ENCODE measurements at places on chromosomes 1 and 21.

GRCh38 chr1:156525071-156525501, 24.5 kb upstream of the MEF2D start:
- no peak for DNase-seq

DNA sequence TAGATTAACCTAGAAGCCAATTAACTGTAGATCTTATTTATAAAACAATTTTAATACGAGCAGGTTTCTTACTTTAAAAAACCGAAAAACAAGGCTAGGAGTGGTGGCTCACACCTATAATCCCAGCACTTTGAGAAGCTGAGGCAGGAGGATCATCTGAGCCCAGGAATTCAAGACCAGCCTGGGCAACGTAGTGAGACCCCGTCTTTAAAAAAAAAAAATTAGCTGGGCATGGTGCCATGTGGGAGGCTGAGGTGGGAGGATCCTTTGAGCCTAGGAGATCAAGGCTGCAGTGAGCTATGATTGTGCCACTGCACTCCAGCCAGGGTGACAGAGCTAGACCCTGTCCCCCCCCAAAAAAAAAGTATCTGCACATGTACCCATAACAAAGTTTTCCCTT, 89.3 kb upstream of the QSOX1 start:
- no peak for DNase-seq

DNA sequence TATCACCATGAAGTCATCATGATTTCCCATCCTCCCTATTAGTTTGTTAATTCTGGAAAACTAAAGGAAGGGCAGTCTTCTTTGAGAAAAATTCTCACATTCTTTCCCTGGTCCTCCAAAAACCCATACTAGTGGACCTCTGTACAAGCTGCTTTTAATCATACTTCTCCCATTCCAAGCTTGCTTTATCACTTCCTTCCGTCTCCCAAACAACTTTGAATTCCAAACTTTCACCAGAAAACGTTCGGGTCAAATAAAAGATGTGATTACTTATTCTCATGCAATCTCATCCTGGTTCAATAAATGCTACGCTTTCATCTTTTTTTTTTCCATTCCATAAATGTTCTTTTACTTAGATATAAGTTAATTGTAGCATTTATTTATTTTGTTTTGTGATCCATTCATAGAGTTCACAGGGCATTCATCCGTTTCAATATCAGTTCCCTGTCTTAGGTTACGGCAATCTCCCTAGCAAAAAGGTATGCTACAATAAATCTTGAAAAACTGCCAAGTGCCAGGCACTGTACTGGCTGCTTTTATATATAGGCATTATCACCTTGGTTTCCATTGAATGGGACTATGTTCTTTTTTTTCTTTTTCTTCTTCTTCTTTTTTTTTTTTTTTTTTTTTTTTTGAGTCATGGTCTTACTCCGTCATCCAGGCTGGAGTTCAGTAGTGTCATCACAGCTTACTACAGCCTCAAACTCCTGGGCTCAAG, 100.2 kb upstream of the GREM2 start:
- DNase-seq: no peak

GRCh38 chr1:14270821-14271220, 327.7 kb upstream of the KAZN start:
- no peak for DNase-seq

- no peak for DNase-seq
Measured at GRCh38 chr1:169574336-169574735, 11.9 kb downstream of the F5 start.

DNA sequence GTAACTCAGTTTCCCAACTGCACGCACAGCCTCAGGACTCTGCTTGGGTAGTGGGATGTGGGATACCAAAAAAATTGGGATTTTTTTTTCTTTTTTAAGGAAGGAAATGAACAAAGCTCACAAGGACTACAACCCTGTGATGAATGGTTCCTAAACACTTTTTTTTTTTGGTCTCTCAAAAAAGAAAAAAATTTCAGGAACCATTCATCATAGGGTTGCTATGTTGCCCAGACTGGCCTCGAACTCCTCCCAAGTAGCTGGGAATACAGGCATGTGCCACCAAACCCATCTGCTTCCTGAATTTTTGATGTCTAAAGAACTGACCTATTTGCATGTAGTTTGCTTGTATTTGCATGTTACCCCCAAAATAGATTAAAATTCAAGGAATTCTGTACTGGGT, 6.8 kb downstream of the MINDY1 start:
- no peak for DNase-seq

DNA sequence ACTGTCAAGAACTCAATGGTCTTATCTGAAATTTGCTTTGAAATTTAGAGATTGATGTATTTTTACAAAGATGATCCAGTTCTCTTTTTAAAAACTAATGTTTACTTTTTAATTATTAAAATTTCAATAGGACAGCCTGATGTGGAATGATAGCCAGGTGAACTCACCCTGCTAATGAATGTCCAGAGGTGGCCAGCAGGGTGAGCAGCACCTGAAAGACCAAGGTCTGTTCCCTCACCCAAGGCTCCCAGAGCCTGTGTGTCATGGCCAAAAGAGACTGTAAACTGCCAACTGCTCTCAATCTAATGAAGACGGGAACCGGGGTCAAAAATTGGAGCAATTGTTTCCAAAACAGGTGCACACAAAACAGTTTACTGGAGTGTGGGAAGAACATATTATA, 340.4 kb downstream of the DISC1 start:
- DNase-seq: no peak

GRCh38 chr1:203050826-203051225, 24.5 kb downstream of the PPFIA4 start:
- DNase-seq: no peak

DNA sequence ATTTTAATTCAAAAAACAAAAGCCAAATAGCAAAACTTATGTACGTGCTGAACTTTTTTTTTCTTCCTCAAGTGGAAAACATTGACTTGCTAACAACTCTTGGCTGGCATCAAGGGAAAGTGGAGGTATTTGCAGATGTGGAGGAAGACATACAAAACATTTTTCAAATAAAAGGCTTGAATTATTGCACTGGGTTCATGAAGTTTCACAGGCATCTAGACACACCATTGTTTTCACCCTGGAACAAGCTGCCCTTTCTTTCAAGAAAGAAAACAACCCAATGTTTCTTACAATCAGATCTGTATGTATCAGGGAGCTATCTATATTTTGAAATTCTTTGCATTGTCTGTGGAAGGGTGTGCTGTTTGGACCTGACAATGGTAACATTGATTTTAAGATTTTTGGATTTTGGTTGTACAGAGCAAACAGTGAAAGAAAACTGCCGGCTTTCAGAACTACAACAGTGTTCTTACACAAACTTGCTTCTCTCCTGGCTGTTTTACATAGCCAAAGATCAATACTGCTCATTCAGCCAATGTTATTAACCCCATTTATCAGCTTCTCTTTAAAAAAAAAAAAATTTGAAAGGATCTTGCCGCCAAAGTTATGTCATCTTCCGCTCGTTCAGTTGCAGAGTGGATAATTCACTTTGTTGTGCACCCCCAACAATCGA, 187.7 kb upstream of the FOXD3 start:
- DNase-seq: no peak

DNA sequence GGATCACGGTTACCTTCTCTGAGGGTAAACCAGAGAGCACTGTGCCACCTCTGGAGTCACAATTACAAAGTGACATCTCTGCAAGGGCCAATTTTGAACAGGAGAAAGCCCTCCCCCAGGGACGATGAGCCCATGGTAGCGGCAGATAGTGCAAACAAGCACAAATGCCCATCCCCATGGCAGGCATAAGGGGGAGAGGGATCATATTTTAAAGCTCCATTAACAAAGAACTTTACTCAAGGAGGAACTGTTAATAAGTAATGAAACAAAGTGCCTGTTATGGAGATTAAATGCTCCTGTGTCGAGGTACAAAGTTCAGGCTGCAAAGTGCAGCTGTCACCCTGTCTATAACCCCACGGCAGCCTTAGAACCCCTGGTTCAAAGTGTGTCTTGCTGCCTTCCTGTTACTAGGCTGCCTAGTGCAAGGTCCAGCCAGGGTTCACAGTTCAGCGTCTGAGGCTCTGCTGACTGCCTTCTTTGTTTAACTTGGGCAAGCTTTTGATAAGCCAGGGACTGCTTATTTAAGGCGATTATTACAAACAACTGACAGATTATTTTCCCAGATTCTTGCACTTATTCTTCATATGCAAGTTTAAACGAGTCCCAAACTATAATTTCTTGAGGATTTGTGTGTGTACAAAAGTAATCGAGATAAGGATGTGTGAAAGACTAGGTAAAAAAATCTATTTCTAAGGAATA, 75.7 kb upstream of the NRIP1 start:
- DNase-seq: no peak

GRCh38 chr1:147800804-147801203, 40.4 kb upstream of the GJA5 start:
- no peak for DNase-seq

- no peak for DNase-seq
Measured at GRCh38 chr1:182713939-182714338, 29.6 kb upstream of the RGS8 start.

All from AML-193 (cell line).